ENCODE measurements at places on chromosomes 6 and 20.

DNA sequence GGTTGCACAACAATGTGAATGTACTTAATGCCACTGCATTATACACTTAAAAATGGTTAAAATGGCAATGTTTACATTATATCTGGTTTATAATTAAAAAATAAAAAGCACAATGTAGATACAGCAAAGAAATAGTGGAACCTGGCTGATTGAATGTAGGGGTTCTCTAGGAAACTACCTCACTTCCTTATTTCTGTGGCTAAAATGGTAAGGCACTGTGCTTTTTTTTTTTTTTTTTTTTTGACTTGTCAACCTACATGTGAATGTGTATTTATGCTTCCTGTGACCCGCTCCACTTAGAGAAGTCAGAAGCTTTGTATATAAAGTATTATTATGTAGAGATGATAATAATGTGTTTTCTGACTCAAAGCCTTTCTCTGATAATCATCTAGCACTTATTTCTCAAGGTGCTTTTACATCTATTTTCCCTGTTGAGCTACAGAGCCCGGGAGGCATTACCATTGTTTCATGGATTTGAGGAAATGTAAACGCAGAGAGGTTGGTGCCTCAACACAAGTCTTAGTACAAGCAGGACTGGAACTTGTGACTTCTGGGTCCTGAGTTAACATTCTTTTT lies 55.0 kb downstream of the SOX4 start:
- DNase-seq = no peak

- DNase-seq = no peak
Observed at GRCh38 chr6:167245591-167245990, 45.5 kb upstream of the UNC93A start.

DNA sequence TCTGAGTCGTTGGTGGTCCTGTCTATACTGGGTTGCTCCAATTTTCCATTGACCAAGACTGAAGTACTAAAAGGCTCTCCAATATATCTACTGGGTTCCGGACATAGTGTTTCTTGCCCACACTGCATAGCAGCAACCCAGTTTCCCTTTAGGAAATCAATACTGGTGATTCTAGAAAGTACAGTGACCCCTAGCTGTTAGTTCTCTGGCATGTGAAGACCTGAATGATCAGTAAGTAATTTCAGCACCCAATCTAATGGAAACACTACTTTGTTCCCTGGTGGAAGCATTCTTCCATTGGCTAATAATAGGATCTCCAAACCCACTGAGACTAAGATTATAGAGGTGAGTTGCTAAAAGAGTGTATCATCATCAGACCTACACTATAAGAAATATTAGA lies 40.8 kb upstream of the STMND1 start:
- no peak for DNase-seq

- DNase-seq = no peak
Observed at GRCh38 chr20:16417001-16417400, 156.2 kb downstream of the KIF16B start.

DNA sequence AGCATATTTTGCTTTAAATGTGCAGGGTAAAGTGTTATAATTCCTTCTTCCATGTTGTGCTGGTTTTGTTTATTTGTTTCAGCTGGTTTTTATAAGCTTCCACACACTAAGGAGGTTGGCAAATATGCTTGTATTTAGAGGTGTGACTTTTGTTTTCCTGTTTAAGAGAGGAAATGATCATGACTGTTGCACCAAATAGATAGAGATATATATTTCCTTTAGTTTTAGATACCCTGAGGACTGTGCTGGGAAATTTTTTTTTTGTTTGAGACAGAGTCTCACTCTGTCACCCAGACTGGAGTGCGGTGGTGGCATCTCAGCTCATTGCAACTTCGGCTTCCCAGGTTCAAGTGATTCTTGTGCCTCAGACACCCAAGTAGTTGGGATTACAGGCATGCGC lies 5.8 kb downstream of the TBPL1 start:
- no peak for DNase-seq

GRCh38 chr6:129140526-129140925 lies 257.6 kb downstream of the LAMA2 start:
- DNase-seq = no peak
